Natural killer cell (primary cell): ENCODE measurements at places on chromosomes 2 and 18. TPM values are rescaled to one million over a fixed set of nuclear protein-coding genes. Genes with fewer than 3 reads are reported as not detected.

- no peaks in the 10 kb centered on the region for H3K36me3 ChIP-seq
- no peak overlapping the region for H3K27ac ChIP-seq
- no peaks in the 10 kb centered on the region for H3K4me1 ChIP-seq
- H3K27me3 ChIP-seq: no peaks in the 10 kb centered on the region
- DNase-seq: no peak
These were observed 510.9 kb downstream of the TXNL1 start for GRCh38 chr18:56127322-56128099.

Gene SATB2
- 2.8 TPM for total RNA-seq

- no peaks in the 10 kb centered on the region for H3K27me3 ChIP-seq
- H3K4me3 ChIP-seq: no peak overlapping the region
- no peaks in the 10 kb centered on the region for H3K36me3 ChIP-seq
These were observed 32.4 kb upstream of the SLC3A1 start for GRCh38 chr2:44242904-44243303.

DNA sequence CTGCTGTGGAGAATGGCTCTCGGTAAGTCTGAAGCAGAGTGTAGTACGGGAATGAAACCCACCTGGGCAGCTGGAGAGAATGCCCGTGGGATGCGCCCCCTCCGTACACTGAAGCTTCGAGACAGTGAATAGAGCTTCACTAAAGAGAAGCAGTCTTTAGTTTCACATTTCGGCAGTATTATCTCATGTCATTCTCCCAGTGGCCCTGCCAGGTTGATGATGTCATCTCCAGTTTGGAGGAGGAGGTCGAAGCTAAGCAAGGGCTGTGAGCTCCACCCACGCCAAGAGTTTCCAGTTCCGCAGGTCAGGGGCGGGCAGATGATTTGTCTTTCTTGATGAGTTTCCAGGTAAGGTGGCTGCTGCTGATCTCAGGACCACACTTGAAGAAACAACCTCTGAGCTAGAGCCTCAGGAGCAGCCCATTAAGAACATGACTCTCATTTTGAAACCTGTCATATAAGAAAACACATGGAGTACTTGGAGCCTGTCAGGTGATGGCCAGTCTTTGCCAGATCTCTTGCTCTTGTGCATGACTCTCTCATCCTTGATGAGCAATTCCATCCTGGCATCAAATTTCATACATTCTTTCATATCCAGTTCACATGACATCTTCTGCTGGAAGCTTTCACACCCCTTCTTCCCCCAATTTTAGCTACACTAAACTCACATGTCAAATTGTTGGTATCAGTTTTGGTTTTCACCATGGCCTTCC lies 475.0 kb downstream of the RNF144A start:
- no peak overlapping the region for H3K27ac ChIP-seq
- no peaks in the 10 kb centered on the region for H3K27me3 ChIP-seq
- no peak for DNase-seq
- no peak overlapping the region for H3K4me3 ChIP-seq

Gene DTNB
- total RNA-seq: 23.6 TPM

- no peaks in the 10 kb centered on the region for H3K4me1 ChIP-seq
- H3K27ac ChIP-seq: no peak overlapping the region
- no peak for DNase-seq
- no peaks in the 10 kb centered on the region for H3K36me3 ChIP-seq
These were observed 27.6 kb upstream of the ASAP2 start for GRCh38 chr2:9178904-9179571.

DNA sequence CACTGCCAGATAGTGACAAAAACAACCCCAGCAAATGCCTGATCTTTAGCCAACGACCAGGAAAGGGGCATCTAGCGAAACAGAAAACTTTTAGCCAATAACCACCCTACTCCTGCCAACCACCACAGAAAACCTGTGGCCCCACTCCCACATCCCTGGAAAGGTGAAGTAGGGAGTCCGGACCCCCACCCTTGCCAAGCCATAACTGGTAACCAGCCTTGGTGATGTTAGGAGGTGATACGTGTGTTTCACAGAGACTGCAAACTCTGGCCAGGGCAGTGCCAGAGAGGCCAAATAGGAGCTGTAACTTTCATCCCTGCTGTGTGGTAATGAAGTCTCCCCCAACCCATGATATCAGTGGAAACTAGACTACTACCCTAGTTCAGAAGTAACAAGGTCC lies 27.6 kb downstream of the SCTR start:
- no peak overlapping the region for H3K27ac ChIP-seq
- no peaks in the 10 kb centered on the region for H3K36me3 ChIP-seq
- H3K27me3 ChIP-seq: peaks cover 2% of the 10 kb centered on the region
- no peak for DNase-seq

DNA sequence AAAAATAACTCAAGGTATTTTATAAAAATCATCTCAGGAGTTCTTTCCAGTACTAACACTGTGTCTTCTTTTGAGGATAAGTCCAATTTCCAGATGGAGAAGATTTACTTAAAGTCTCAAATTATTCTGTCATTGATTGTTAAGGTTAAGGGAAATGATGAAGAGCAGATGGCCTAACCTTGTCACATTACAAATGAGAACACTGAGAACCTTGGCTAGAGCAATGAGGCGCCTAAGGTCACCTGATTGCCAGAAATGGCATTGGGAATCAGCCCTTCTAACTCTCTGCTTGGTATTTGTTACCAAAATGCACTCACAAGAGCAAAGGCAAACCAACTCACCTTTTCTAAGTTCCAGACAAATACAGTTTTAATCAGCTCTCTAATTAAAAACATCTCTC lies 835.1 kb downstream of the RNF144A start:
- H3K4me1 ChIP-seq: peaks cover 16% of the 10 kb centered on the region
- no peaks in the 10 kb centered on the region for H3K36me3 ChIP-seq
- no peak for DNase-seq
- H3K27me3 ChIP-seq: no peaks in the 10 kb centered on the region
- H3K27ac ChIP-seq: no peak overlapping the region
- H3K4me3 ChIP-seq: no peak overlapping the region

- no peak overlapping the region for H3K27ac ChIP-seq
- DNase-seq: no peak
- H3K36me3 ChIP-seq: no peaks in the 10 kb centered on the region
- no peak overlapping the region for H3K4me3 ChIP-seq
- no peaks in the 10 kb centered on the region for H3K4me1 ChIP-seq
These were observed 63.6 kb downstream of the CELF4 start for GRCh38 chr18:37502036-37502435.

Gene GPR55
- 1.1 TPM for total RNA-seq

Gene POTEE
- 0.33 TPM for total RNA-seq
